ENCODE measurements at places on chromosomes 11 and 22.
A peak's percentile ranks its signal among the peaks of the same experiment; 100 is the strongest.

GRCh38 chr11:47393163-47394049 lies 15.0 kb upstream of the SLC39A13 start:
- no peak for DNase-seq
- peaks cover 73% of the 10 kb centered on the region for H3K4me1 ChIP-seq
- H3K4me3 ChIP-seq = no peak overlapping the region
- peaks cover 2% of the 10 kb centered on the region for H3K36me3 ChIP-seq

- peak within 1 kb of the TSS; percentile 93 for H3K27ac ChIP-seq
- H3K27me3 ChIP-seq = no peaks in the 10 kb centered on the region
- H3K36me3 ChIP-seq = no peaks in the 10 kb centered on the region
- peaks cover 72% of the 10 kb centered on the region for H3K4me1 ChIP-seq
Measured at GRCh38 chr11:4094348-4095291, at the start of gene RRM1. Gene RRM1, plus strand, starts transcription at chr11:4094799. Its CDS starts 214 bp downstream, at chr11:4095013.

DNA sequence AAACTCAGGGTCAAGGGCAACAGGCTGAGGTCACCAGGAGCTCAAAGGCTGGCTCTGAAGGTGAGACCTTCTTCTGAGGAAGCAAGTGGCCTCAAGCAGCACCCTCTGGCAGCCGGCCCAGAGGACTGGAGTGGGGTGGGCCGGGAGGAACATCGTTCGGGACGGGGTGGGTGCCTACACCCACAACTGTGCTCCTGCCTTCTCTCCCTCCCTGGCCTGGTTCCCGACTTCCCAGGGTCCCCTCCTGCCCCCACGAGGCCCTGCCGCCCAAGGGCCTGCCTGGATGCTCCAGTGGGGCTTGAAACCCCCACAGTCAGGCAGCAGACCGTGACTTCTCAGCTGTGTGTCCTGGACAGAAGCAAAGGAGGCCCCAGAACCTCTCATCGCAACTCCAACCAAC lies 195.7 kb downstream of the IGLL1 start:
- H3K4me3 ChIP-seq = no peak overlapping the region
- no peaks in the 10 kb centered on the region for H3K36me3 ChIP-seq
- no peaks in the 10 kb centered on the region for H3K27me3 ChIP-seq
- peaks cover 6% of the 10 kb centered on the region for H3K4me1 ChIP-seq
- no peak overlapping the region for H3K27ac ChIP-seq

- DNase-seq = no peak
- no peaks in the 10 kb centered on the region for H3K4me1 ChIP-seq
- no peak overlapping the region for H3K27ac ChIP-seq
- no peaks in the 10 kb centered on the region for H3K36me3 ChIP-seq
Measured at GRCh38 chr11:120917559-120918239, 106.2 kb upstream of the TBCEL start.

- no peaks in the 10 kb centered on the region for H3K27me3 ChIP-seq
- no peak overlapping the region for H3K4me3 ChIP-seq
- DNase-seq = no peak
- H3K36me3 ChIP-seq = no peaks in the 10 kb centered on the region
Measured at GRCh38 chr11:112613051-112613972, 347.9 kb upstream of the NCAM1 start.

DNA sequence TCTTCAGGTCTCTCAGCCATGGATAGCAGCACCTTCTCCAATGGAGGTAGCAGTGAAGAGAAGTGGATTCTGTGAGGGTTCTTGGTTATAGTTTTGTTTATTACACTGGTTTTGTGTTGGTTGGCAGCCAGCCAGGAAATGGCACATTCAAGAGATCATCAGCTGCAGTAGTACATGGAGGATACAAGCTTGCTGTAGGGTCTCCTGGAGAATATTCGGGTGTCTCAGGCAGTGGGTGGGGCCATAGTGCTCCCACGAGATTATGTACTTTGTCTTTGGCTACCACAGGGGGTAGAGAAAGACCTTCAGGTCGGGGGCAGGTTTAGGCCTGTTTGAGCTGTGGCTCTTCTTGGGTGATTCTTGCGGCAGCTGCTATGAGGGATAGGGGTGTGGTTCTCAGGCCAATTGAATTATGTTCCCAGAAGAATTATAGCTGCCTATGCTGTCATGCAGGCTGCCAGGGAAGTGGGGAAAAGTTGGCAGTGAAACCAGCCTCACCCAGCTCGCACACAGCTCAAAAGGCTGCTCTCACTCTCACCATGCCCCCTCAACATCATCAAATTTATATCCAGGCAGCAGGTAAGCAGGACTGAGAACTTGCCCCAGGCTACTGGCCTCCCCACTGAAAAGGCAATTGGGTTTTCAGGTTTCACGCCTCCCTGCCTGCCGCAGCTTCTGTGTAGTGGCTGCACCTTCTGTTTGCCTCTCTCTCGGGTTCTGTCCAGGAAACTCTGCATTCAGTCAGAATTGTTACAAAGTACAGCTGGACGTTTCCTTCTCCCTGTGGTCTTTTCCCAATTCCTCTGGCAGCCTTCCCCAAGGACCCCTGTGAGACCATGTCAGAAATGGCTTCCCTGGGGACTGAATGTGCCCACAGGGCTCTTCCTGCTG lies 435.5 kb downstream of the LUZP2 start:
- H3K27ac ChIP-seq = no peak overlapping the region
- no peak for DNase-seq
- no peaks in the 10 kb centered on the region for H3K36me3 ChIP-seq
- no peaks in the 10 kb centered on the region for H3K27me3 ChIP-seq
- no peak overlapping the region for H3K4me3 ChIP-seq

DNA sequence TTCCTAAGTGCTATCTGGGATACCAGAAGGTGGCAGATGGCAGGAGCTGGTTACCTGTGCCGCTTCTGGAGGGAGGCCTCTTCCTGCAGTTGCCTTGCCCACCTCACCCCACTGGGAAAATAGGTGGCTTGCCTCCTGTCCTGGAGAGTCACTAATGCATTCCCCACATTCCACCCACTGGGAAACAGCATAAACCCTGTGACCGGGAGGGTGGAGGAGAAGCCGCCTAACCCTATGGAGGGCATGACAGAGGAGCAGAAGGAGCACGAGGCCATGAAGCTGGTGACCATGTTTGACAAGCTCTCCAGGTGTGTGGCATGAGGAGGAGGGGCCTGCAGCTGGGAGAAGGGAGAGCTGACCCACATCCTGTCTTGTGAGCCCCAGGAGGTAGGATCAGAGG lies 5.6 kb downstream of the RIC8A start:
- H3K4me1 ChIP-seq = peaks cover 27% of the 10 kb centered on the region
- no peak for DNase-seq
- H3K4me3 ChIP-seq = no peak overlapping the region
- peaks cover 73% of the 10 kb centered on the region for H3K36me3 ChIP-seq
- no peak overlapping the region for H3K27ac ChIP-seq
- H3K27me3 ChIP-seq = no peaks in the 10 kb centered on the region

- no peak overlapping the region for H3K4me3 ChIP-seq
- peaks cover 8% of the 10 kb centered on the region for H3K27me3 ChIP-seq
- H3K4me1 ChIP-seq = no peaks in the 10 kb centered on the region
- no peak for DNase-seq
Measured at GRCh38 chr22:30511109-30511508, 5.6 kb upstream of the SEC14L4 start.

GRCh38 chr11:45211732-45212131 lies 65.3 kb downstream of the PRDM11 start:
- H3K27ac ChIP-seq = no peak overlapping the region
- no peaks in the 10 kb centered on the region for H3K36me3 ChIP-seq
- no peaks in the 10 kb centered on the region for H3K27me3 ChIP-seq
- H3K4me3 ChIP-seq = no peak overlapping the region
- H3K4me1 ChIP-seq = no peaks in the 10 kb centered on the region
- DNase-seq = no peak

All from CD4-positive, alpha-beta T cell (primary cell).